Sciatic nerve (tissue), 2 donors: ENCODE measurements at places on chromosomes 1 and 21.

- DNase-seq = no peak
These were observed 101.4 kb downstream of the PBX1 start for GRCh38 chr1:164660412-164660772.

GRCh38 chr1:36154765-36155407 lies 1.1 kb upstream of the MAP7D1 start:
- DNase-seq = no peak

GRCh38 chr1:154867064-154867825 lies 2.8 kb downstream of the KCNN3 start:
- DNase-seq = no peak

- DNase-seq = no peak
These were observed 6.1 kb downstream of the ERRFI1 start for GRCh38 chr1:8020032-8020431.

DNA sequence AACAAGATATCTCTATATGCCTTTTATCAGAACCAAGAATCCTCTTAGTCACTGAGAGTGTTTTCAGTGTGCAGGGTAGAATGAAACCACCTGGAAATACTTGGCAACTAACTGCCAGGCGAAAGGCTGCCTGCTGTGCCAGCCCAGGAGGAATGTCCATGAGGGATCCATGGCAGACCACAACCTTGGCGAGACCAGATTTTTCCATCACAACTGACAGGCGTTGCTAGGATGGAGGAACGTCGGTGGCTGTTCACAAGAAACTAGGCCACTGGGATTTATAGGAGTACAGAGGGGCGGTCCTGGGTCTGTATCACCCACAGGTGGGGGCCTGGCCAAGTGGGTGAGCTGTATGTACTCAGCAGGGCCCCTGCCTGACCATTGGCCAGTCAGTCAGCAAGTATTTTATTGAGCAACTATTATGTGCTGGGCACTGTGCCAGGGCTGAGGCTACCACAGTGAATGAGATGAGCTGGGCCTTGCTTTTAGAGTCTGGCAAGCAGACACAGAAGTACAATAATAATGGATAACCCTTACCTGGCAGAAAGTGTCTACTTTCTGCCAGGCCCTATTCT lies 199.4 kb downstream of the FOXD2 start:
- DNase-seq = no peak

DNA sequence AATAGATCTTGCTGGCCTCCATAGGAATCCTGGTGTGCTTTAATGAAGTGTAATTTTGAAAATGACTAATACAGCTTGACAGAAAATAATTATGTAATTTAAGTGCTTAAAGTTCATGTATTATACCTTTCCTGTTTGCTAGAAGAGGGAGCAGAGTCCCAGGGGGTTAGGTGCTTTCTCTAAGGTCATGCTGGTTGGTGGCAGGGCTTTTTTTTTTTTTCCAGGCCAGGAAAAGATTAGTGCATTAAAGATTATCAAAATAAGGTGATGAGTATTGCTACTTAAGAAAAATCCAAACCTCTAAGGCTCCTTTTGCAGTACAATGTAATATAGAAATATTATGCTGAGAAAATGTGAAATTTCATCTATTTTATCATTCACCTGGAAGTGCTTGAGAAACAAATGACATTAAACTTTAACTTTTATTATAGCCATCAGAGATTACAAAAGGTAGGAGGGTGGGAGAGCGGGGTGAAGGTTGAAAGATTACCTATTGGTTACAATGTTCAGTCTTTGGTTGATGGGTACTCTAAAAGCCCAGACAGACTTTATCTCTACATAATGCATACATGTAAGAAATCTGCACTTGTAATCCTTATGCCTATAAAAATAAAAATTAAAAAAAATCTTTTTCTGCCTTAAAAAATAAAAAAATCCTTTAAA lies 110.8 kb downstream of the RABGAP1L start:
- DNase-seq = no peak

DNA sequence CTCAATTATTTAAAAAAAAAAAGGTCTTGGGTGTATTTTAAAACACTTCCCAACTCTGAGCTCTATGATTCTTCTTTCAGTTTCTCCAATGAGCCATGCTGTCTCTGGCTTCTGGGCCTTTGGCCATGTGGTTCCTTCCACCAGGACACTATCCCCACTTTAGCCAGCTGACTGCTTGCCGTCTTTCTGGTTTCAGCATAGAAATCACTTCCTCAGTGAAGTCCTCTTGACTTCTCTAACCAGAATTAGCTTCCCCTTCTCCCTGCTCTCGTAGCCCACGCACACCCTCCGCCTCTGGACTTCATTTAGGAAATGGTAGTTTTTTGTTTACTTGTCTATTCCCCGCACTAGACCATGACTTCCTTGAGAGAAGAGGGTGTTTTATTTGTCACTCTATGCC lies 1.1 kb upstream of the DIO1 start:
- DNase-seq = peak; percentile 62

DNA sequence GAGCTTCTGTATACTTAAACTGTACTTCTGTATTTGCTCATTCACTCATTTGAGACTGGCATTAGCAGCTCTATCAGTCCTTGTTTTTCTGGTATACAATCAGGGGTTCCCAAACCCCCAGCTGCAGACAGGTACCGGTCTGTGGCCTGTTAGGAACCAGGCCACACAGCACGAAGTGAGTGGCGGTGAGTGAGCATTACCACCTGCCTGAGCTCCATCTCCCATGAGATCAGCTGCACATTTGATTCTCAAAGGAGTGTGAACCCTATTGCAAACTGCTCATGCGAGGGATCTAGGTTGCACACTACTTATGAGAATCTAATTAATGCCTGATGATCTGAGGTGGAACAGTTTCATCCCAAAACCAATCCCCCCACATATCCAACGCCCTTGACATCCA lies 18.2 kb upstream of the NUF2 start:
- no peak for DNase-seq

DNA sequence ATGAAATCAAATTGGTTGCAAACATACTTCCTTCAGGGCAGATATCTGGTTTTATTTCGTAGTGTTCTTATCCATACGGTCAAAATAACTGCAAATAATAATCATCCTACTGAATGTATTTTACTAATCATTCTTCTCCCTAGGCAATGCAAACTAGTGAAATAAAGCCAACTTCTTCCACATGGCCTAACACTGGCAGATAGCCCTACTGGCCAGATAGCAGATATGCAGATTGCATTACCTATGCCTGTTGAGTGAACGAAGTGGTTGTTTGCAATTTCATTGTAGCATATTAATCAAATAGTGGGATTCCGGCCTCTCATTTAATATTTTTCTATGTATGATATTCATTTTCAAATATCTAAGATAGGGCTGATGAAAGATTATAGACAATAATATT lies 116.2 kb downstream of the CENPF start:
- no peak for DNase-seq

- DNase-seq = no peak
These were observed 290.4 kb upstream of the PLXNA2 start for GRCh38 chr1:208534599-208534897.

DNA sequence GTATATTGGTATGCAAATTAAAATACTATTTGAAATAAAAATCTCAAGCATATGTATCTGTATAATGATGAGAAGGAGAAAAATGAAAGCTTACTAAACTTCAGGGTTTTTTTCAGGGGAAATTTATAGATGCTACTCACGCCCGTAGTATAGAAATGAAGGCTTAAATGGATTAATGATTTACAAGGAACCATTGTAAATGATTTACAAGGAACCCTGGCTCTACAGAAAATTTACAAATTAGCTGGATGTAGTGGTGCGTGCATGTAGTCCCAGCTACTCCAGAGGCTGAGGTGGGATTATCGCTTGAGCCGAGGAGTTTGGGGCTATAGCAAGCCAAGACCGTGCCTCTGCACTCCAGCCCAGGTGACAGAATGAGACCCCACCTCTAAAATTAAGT lies 150.5 kb downstream of the PCBP3 start:
- no peak for DNase-seq

GRCh38 chr1:86153836-86154235 lies 2.7 kb downstream of the COL24A1 start:
- no peak for DNase-seq

GRCh38 chr1:90973897-90974798 lies 47.7 kb downstream of the ZNF644 start:
- DNase-seq = no peak

GRCh38 chr1:222546548-222547259 lies 1.2 kb downstream of the HHIPL2 start:
- no peak for DNase-seq

DNA sequence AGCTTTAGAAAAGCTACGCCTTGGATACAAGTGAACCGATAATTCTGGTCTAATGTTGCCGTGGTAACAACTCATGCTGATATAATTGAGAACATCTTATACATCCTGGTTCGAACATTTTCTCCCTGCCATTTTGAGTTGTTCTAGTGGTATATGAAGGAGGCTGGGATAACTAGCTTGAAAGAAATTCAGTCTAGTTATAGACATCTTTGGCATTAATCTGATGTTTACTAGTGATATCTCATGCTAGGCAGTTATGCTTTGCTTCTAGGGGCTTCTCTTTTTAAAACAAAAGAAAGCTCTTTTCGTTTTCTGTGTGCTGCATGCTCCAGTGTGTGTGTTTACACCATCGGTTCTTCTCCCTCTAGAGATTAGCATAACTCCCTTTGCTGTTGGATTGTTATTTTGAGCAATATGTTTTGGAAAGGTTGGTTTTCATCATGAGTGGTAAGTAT lies 20.5 kb downstream of the PRKACB start:
- DNase-seq = no peak

GRCh38 chr1:27009601-27010197 lies 3.0 kb downstream of the TENT5B start:
- DNase-seq = no peak

GRCh38 chr1:227906550-227907071 lies 41.1 kb downstream of the WNT9A start:
- no peak for DNase-seq

DNA sequence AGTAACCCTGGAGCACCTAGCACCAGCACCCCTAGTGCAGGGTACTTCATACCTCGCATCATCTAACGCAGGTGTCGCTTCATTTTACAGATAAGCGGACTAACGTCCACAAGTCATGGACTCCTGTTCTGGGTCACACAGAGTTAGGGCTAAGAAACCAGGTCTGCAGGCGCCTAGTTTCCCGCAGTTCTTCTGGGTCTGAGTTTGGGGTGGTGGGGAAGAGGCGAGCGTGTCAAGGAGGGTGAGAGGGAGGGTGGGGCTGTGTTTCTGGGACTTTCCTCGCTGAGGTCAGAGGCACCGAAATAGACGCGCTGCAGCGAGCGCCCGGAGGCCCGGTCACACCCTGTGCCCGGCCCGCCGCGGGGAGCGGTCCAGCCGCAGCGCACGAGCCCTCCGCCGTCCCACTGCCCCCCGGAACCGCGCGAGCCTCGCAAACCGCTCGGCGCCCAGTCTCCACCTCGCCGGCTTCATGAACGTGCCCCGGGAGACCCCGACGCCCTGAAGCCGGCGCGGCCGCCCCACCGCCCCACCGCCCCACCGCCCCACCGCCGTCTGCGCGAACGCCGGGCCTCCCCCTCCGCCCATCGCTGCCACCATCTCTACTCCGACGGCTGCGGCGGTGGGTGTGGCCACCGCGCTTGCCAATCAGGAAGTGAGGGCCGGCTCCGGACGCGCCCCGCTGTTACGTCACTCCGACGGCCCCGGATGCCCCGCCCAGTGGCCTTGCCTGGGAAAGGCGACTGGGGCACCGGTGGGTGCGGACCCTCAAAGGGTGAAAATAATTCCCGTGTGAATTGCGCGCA lies 12.3 kb downstream of the IFI6 start:
- DNase-seq = peak; percentile 96

DNA sequence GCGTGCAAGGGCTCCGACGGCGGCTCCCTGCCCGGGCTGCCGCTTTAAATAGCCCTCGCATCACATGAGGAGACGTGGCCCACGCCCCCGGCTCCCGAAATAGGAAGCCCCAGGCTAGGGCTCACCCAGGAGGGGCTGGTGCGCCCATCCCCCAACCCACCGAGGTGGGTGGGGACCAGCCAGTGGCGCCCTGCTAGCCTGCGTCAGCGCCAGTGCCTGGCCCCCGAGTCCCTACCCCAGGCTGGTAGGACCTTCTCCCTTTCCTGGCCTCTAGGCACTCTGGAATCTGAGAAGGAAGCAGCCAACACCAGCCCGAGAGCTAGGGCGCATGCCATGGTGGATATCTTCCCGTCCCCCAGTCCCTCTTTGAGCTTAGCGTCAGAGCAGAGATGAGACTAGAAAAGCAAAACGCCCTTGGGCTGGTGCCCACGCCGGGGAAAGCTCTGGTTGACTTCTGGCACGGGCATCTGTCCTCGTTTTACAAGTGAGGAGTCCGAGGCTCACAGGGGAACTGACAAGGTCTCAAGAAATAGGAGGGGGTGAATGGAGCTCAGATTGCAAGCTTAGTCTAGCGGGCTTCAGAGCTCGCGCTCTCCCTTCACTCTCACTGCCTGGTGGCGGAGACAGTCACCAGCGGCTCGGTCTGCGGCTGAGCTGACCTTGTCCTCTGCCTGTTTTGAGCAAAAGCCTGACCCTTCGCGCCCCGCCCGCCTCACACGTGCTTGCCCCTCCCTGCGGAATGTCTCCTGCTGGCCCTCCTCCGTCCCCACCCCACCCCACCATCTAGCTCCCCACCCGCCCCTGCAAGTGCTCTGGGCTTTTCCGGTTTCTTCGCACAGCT lies at the start of gene FABP3:
Gene FABP3, minus strand, starts transcription at position 21 of the 841 bp plus-strand sequence. CDS start 62 bp downstream, outside the sequence.
- DNase-seq = peak; percentile 73

- no peak for DNase-seq
These were observed 52.2 kb downstream of the PTPRC start for GRCh38 chr1:198691063-198691462.

- no peak for DNase-seq
These were observed 4.4 kb upstream of the IGSF3 start for GRCh38 chr1:116671912-116672311.

DNA sequence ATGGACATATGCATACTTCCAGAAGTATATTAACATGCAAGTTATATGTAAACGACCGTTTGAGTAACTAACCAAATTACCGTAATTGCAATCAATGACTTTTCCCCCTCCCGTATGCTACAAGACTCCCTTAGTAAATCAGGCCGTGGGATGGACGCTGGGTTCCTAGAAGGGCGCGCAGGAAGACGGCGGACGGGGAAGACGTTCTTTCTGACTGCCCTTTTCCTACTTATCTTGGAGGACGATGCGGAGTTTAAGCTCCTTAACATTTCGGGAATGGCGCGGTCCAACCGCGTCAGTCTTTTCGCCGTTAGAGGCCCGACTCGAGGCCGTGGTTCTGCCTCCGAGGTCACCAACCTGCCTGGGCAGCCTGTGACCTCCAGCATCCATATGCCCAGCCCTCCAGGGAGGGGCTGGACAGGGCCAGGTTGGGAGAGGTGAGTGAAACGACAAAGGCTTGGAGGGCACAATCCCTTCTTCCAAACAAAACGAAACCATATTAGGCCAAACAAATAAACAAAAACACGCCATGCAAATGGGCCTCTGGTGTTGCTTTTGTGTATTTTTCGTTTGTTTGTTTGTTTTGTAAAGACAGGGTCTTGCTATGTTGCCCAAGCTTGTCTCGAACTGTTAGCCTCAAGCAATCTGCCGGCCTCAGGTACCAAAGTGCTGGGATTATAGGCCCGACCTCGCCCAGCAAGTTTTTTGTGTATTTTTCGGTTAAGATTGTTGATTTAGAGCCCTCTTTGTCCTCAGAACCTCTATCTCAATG lies 873 bp upstream of the PI4KB start:
- peak; percentile 63 for DNase-seq

- DNase-seq = no peak
These were observed 3.7 kb downstream of the GLIS1 start for GRCh38 chr1:53735261-53735660.
